CD8-positive, alpha-beta memory T cell (primary cell): ENCODE measurements at places on chromosomes 5 and 9. TPM values are rescaled to one million over a fixed set of nuclear protein-coding genes. Genes with fewer than 3 reads are reported as not detected.

DNA sequence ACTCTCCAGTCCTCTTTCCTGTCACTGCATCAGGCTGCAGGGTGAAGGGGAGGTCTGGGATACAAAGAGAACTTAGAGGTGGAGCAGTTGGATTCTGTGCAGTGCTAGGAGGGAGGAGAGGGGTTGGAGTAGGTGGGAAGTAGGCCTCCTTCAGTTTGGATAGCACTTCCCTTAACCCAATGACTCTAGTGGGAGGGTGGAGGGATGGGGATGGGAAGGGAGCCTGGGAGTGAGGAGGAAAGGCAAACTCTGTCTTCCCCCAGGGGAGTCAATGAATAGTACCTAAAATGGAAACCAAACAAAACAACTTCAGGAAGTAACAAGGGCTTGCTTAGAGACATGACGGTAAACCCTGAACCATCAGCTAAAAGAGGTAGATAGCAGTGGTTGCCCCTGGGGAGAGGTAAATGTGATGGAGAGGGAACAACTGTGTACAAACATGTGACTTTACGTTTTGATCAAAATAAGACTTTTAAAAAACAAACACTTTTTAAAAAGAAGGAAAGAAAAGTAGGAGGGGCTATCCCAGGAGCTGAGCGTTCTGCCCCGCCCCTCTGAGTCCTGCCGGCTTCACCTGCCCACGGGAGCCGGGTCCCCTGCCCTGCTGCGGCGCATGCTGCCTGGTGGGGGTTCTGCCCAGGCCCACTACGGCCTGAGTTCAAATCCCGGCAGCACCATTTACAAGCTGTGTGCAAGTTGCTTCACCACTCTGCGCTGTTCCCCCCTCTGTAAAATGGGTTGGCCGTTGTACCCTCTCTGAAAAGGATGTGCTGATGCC lies 30.9 kb downstream of the GSN start:
- no peak overlapping the region for H3K4me3 ChIP-seq
- no peak for DNase-seq
- H3K27me3 ChIP-seq, result no peaks in the 10 kb centered on the region
- no peak overlapping the region for H3K27ac ChIP-seq
- H3K36me3 ChIP-seq, result no peaks in the 10 kb centered on the region

EFNA5 gene
- not detected for total RNA-seq

CDH9 gene
- not detected for total RNA-seq

DNA sequence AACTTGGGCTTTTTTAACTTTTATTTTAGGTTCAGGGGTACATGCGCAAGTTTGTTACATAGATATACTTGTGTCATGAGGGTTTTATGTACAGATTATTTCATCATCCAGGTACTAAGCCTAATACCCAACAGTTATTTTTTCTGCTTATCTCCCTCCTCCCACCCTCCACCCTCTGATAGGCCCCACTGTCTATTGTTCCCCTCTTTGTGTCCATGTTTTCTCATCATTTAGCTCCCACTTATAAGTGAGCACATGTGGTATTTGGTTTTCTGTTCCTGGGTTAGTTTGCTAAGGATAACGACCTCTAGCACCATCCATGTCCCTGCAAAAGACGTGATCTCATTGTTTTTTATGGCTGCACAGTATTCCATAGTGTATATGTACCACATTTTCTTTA lies 172.1 kb downstream of the SNCAIP start:
- no peaks in the 10 kb centered on the region for H3K4me1 ChIP-seq
- H3K4me3 ChIP-seq, result no peak overlapping the region
- DNase-seq, result no peak
- no peak overlapping the region for H3K27ac ChIP-seq
- H3K36me3 ChIP-seq, result no peaks in the 10 kb centered on the region

GRCh38 chr5:16791036-16791705 lies 144.9 kb downstream of the MYO10 start:
- no peaks in the 10 kb centered on the region for H3K36me3 ChIP-seq
- no peak overlapping the region for H3K4me3 ChIP-seq
- H3K27me3 ChIP-seq, result no peaks in the 10 kb centered on the region
- peak; percentile 23 for DNase-seq

- peaks cover 13% of the 10 kb centered on the region for H3K4me1 ChIP-seq
- no peak overlapping the region for H3K27ac ChIP-seq
- no peaks in the 10 kb centered on the region for H3K36me3 ChIP-seq
- H3K27me3 ChIP-seq, result peaks cover 20% of the 10 kb centered on the region
These were observed 3.0 kb downstream of the SOWAHA start for GRCh38 chr5:132816083-132816482.

ZFP2 gene
- total RNA-seq, result 0.31 TPM

HMCN2 gene
- total RNA-seq, result not detected

DNA sequence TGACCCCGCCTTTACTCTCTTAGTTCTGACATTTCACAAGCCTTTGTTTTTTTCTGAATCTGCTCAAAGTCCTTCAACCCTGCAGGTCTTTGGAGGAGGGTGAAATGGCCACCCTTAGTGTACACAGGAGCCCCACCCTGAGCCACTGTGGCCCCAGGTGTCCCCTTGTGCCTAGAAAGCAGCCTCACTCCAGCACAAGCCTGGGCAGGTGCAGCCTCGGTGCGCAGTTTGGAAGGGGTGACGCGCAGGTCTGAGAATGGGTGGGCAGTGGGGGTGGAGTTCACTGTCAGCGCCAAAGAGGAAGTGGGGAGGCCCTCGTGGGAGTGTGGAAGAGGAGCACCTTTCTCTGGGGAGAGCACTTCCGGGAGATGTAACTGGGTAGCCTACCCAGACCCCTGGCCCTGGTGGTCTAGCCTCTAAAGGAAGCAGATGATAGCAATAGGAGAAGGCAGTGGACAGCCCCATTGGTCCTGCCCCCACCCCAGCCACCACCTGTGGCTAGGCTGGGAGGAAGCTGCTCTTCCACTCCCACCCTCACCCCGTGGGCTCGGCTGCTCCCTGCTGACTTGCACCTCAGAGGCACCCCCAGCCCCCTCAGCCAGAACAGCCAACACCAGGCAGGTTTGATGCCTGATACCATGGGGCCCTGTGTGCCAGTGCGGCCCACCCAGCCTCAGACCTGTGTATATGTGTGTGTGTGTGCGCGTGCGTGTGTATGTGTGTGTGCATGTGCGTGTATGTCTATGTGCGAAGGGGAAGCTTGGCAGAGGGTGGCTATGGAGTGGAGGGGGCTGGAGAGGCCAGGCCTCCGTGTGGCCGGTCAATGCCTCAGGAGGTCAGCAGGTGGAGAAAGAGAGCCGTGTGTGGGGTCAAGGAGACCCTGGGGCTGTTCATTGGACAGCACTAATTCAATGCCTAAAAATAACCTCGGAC lies 16.8 kb upstream of the DAB2IP start:
- no peaks in the 10 kb centered on the region for H3K36me3 ChIP-seq
- no peak for DNase-seq
- H3K27ac ChIP-seq, result no peak overlapping the region

GRCh38 chr5:158200619-158201018 lies 341.7 kb upstream of the CLINT1 start:
- no peak overlapping the region for H3K27ac ChIP-seq
- no peak for DNase-seq
- H3K27me3 ChIP-seq, result no peaks in the 10 kb centered on the region

SAXO1 gene
- total RNA-seq, result not detected

- H3K27ac ChIP-seq, result no peak overlapping the region
- DNase-seq, result no peak
- H3K4me1 ChIP-seq, result no peaks in the 10 kb centered on the region
- no peaks in the 10 kb centered on the region for H3K27me3 ChIP-seq
- H3K4me3 ChIP-seq, result no peak overlapping the region
- H3K36me3 ChIP-seq, result no peaks in the 10 kb centered on the region
These were observed 154.6 kb downstream of the COL23A1 start for GRCh38 chr5:178435321-178436238.

DNA sequence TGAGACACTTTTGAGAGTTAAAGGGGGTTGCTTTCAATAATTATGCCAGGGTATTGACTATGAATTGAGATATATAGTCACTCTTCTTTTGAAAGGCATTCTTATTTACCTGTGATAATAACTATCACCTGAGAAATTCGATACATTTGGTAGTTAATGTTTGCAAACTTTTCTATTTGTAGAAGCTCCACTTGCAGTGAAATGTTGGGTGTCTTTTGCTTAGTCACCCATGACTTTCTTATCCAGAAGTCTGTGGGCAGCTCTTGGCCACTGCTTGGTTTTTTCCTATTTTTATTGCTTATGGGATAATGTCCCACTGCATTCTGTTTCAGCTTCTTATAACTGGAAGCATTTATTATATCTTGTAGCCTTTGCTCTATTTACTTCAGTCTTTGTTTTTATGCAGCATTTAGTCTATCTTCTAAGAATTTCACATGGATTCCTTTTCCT lies 3.9 kb downstream of the MACIR start:
- peaks cover 4% of the 10 kb centered on the region for H3K4me1 ChIP-seq
- DNase-seq, result no peak
- H3K27me3 ChIP-seq, result no peaks in the 10 kb centered on the region

- no peak for DNase-seq
- H3K4me3 ChIP-seq, result no peak overlapping the region
- peaks cover 5% of the 10 kb centered on the region for H3K4me1 ChIP-seq
- H3K36me3 ChIP-seq, result no peaks in the 10 kb centered on the region
These were observed 133.4 kb downstream of the MRPL36 start for GRCh38 chr5:1666221-1666620.

GRCh38 chr9:97615439-97616072 lies 17.6 kb downstream of the TSTD2 start:
- peak; percentile 32 for DNase-seq
- no peak overlapping the region for H3K4me3 ChIP-seq
- no peaks in the 10 kb centered on the region for H3K4me1 ChIP-seq
- no peak overlapping the region for H3K27ac ChIP-seq
- H3K27me3 ChIP-seq, result no peaks in the 10 kb centered on the region
- H3K36me3 ChIP-seq, result no peaks in the 10 kb centered on the region

GRCh38 chr5:139178935-139179334 lies 19.2 kb downstream of the SIL1 start:
- no peak for DNase-seq

TAF11L10 gene
- not detected for total RNA-seq

DNA sequence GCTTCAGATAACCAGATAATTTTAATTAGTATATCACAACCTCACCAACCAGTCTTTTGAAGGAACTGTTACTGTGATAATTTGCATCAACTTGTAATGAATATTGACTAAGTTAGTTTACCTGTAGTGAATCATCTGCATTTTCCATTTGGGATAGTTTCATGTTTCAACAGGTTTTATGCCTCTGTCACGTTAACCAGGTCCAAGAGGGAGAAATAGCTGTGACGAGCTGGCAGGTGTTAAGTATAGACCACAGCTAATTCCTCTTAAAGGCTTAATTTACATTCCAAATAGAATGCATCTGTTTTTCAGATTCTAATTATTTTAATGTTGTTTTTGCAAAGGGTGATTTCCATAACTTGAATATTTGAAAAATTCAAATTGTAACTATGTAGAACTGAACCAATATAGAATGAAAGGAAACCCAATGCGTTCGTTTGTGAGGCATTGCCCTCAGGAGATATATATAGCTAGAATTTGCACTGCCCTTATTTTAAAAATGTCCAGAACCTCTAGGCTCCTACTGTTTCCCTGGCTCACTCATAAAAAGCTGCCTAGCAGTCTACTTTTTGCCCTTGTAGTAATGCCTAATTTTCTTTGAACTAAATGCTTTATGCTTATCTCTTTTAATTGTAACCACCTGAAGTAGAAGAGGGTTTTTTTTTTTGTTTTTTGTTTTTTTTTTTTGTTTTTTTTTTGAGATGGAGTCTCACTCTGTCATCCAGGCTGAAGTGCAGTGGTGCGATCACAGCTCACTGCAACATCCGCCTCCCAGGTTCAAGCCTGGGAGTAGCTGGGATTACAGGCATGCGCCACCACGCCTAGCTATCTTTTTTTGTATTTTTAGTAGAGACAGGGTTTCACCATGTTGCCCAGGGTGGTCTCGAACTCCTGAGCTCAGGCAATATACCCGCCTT lies 270.5 kb downstream of the SMARCA2 start:
- no peaks in the 10 kb centered on the region for H3K27me3 ChIP-seq
- DNase-seq, result no peak
- H3K36me3 ChIP-seq, result no peaks in the 10 kb centered on the region
- no peaks in the 10 kb centered on the region for H3K4me1 ChIP-seq

- peak overlapping the region; percentile 73 for H3K27ac ChIP-seq
- peaks cover 43% of the 10 kb centered on the region for H3K4me1 ChIP-seq
- H3K27me3 ChIP-seq, result no peaks in the 10 kb centered on the region
These were observed 943 bp downstream of the SFXN1 start for GRCh38 chr5:175479125-175479881.

TPM2 gene
- 7.3 TPM for total RNA-seq

GRCh38 chr5:50727149-50727496 lies 60.7 kb downstream of the PARP8 start:
- DNase-seq, result no peak
- peaks cover 35% of the 10 kb centered on the region for H3K4me1 ChIP-seq
- no peak overlapping the region for H3K27ac ChIP-seq
- H3K36me3 ChIP-seq, result no peaks in the 10 kb centered on the region
- H3K4me3 ChIP-seq, result peak overlapping the region; percentile 33

GRCh38 chr9:94758880-94759279 lies 32.4 kb downstream of the AOPEP start:
- no peaks in the 10 kb centered on the region for H3K36me3 ChIP-seq
- no peak overlapping the region for H3K27ac ChIP-seq
- H3K4me3 ChIP-seq, result no peak overlapping the region
- no peak for DNase-seq
- H3K27me3 ChIP-seq, result no peaks in the 10 kb centered on the region

- H3K4me1 ChIP-seq, result no peaks in the 10 kb centered on the region
- peaks cover 6% of the 10 kb centered on the region for H3K36me3 ChIP-seq
- no peak overlapping the region for H3K27ac ChIP-seq
- no peak for DNase-seq
These were observed 20.2 kb upstream of the SEC16A start for GRCh38 chr9:136502940-136503550.
